ENCODE measurements at places on chromosomes 12 and 14.

- DNase-seq: no peak
Observed at GRCh38 chr12:63075376-63076060, 75.5 kb downstream of the AVPR1A start.

- no peak for DNase-seq
Observed at GRCh38 chr14:83173687-83174086, 1640.0 kb upstream of the SEL1L start.

DNA sequence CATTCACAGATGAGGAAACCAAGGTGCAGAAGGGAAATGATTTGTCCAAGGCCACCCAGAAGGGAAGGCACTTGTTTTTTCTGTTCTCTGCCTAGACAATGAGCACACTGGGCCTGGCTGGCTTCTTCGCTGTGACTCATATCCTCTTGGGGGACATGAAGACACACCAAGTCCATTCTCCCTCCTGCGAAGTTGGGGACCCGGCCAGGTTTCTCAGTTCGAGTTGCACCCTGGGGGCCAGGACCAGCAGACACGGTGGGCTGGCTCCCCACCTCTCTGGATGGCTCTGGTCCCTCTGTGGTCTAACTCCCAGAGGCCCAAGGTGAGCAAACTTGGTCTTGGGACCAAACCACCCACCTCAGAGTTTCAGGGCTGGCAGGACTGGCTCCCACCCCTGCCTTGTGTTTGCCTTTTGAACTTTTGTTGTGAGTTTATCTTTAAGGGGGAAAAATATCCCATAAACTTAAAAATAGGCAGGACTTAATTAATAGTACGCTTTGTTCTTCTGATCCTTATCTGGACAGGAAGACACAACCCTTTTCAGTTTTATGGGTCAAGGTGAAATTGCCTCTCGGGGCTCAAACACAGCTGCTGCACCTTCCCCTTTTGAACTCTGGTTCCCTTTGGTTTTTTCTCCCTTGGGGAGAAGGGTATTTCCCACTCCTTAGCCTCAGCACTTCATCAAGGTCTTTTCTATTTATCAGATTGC lies 9.0 kb upstream of the MLEC start:
- no peak for DNase-seq

DNA sequence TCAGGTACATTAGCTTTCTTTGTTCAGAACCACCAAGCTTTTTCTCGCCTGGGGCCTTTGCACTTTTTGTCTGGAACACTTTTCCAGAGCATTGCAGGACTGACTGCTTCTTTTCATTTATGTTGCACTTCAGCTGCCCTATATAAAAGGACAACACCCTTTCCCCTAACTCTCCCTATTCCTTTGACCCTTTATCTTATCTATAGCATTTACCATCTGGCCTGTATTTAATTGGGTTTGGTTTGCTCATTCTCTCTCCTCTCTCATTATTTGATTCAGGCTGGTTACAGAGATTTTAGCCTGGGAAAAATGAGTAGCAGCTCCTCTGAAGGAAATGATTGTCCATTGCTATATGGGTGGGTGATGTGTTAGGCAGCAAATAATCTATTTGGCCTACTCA lies 165.4 kb downstream of the KICS2 start:
- DNase-seq: no peak

DNA sequence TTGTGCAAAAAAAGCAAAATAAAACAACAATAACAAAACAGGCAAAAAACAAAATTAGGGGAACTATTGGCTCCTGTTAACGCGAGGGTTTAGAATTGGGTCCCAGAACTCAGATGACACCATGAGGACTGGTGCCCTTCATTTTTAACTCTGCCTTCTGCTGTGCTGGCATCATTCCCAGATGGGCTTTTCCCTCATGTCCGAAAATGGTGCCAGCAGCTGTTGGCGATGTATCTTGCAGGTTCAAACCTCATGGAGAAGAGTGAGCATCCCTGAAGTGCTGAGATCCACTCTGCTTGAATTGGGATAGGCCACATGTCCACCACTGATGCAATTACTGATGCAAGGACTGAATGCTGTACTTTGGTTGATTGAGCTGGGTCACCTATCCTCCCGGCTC lies 61.1 kb downstream of the MYRFL start:
- DNase-seq: no peak

DNA sequence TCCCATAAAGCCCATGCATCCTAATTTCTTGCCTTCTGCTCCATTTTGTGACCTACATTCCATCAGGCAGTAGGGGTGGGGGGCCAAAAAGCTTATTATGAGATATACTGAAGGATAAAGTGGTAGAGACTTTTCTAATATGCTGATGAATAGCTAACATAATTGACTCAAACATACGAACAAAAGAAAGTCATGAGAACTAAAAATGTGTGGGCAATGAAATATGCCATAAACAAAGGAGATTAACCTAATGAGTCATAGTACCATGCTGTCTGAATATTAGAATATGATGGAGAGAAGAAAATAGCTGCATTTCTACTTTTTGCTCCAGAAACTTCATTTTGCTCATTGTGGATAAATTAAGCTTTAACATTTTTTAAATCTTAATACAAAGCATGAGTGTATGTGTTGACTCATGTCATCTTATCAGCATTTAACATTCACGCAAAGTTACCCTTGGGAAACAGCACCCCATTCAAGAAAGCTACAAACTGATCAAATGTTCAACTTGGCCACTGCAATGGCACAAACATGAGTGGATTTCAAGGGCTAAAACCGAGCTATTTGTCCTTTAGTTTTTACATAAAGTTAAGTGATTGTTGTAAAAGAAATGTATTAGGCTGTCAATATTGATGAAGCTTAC lies 64.0 kb upstream of the DIO2 start:
- DNase-seq: no peak

DNA sequence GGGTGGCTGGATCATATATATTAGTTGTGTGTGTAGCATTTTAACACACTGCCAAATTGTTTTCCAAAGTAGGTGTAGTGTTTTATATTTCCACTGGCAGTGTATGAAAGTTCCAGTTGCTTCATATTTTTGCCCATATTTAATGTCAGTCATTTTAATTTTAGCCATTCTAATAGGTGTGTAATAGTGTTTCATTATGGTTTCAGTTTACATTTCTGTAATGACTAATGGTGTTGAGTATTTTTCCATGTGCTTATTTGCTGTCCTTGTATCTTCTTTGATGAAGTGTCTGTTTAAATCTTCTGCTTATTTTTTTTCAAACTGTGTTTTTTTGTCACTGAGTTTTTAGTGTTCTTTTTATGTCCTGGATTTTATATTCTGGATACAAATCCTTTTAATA lies 8.7 kb downstream of the TBC1D15 start:
- no peak for DNase-seq

DNA sequence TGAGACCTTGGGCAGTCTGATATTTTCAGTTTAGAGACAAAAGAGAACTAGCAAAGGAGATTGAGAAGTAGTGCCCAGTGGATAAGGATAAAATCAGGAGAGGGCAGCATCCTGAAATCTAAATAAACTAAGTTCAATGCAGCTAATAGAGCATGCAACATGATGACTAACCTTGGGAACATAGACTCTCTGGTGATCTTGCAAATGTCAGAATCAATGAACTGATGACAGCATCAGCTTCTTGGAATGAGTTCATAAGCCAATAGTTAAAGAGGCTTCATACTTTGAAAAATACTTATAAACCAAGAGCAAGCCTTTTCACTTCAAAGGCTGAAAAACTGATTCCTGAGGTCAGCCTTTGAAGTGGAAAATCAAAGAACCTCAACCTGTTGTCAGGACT lies 8.2 kb downstream of the TAS2R19 start:
- no peak for DNase-seq

- no peak for DNase-seq
Observed at GRCh38 chr12:52284562-52285171, 6.7 kb downstream of the KRT81 start.

DNA sequence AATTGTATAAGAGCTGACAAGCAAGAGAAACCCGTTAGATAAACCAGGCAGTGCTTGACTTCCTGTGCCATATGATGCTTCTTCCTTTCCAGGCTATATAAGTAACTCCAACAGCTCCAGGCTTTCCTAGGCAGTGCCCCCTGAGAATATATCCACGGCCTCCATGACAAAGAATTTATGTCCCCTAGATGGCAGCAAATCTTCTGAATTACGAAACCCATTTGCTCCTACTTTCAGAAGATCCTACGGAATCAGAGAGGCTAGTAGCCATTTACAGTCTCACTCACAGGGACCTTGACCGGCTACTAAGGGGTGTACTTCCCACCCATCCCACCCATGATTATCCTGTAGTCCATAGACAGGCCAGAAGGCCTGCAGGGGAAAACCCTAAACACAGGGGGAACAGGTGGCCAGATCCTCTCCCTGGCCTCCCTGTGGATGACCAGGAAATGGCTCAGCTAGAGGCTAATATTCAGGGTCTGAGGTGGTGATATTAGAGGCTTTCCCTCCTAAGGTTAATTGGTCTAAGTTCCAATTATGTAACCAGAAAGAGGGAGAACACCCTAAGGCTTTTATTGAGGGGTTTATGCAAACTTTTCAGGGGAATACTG lies 77.2 kb upstream of the DCD start:
- peak; percentile 6 for DNase-seq

DNA sequence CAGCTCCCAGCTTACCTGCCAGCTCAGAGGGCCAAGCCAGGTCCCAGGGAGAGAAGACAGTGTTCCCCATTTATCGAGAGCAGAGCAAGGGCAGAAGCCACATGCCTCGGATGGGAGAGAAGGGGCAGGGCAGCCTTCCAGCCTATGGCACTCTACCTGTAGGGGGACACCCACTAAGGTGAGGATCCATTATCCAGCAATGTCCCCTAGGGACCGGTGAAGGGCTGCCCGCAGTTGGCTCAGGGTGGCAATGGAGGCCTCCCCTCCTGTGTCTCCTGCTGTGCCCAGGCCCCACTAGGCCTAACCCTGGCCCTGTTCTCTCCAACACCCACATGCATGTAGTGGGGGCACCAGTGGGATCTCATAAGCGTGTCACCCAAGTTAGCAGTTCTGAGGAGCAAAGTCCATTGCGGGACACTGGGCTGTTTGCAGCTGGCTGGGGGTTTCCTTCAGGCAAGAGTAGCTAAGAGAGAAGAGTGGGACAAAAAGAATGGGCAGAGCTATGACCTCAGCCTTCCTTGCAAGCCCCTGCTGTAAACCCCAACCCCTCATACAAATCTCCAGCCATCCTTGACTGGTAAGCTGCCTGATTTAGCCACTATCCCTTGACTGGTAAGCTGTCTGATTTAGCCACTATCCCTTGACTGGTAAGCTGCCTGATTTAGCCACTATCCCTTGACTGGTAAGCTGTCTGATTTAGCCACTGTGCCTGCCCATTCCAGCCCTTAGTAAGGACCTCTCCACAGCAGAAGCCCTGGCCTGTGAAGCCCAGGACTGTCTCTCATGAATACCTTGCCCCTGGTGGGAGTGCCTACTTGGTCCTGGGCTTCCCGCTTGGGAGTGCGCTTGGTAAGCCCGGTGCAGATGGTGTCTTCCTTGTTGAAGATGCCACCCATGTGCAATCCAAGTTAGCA lies 5.2 kb upstream of the ASB2 start:
- no peak for DNase-seq

GRCh38 chr12:68481181-68481941 lies 129.3 kb upstream of the RAP1B start:
- no peak for DNase-seq

- DNase-seq: no peak
Observed at GRCh38 chr12:41850046-41850445, 294.6 kb downstream of the GXYLT1 start.

DNA sequence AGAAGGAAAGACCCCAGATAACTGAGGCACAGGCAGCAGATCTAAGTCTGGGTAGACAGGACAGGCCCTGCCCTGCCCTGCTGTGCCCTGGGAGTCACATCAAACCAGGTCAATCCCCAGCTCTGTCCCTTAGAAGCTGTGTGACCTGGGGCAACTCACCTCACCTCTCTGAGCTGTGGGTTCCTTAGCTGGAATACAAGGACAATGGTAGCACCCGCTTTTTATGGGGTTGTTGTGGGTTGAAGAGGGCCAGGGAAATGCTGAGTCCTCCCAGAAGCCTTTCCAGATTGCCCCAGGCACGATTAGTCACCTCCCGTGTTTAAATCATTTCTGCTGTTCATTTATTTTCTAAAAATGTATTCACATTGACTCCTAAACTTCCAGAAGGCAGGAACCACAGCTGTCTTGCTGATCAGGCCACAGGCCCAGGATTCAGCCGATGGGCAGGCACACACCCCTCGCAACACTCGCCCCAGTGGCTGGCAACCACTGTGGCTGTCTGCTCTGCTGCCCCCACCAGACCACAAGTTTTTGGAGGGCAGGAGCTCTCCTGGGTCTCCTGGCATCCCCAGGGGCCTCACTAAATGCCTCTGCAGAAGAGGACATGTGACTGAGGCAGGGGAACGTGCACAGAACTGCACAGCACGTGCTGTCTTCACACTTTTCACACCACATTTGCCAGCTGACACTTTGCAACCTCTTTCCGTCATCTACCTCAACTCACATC lies 3.0 kb downstream of the SELPLG start:
- DNase-seq: peak; percentile 30

DNA sequence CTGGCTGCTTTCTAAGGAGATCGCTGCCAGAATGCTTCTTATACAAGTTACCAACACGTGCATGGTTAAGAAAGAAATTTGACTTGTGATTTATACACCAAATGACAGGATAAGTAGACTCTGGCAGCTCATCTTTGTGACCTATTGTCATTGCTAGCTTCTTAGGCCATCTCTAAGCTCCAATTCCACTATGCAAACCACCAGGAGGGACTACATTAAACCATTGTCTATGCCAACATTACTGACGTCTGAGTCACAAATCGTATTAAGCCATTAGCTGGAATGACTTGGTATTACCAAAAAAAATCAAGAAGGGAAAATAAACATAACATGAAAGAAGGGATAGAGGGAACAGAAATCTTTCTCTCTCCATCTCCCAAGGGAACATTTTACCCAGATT lies 15.8 kb upstream of the VPS33A start:
- DNase-seq: no peak

- DNase-seq: no peak
Observed at GRCh38 chr14:98958048-98958631, 313.9 kb downstream of the BCL11B start.

DNA sequence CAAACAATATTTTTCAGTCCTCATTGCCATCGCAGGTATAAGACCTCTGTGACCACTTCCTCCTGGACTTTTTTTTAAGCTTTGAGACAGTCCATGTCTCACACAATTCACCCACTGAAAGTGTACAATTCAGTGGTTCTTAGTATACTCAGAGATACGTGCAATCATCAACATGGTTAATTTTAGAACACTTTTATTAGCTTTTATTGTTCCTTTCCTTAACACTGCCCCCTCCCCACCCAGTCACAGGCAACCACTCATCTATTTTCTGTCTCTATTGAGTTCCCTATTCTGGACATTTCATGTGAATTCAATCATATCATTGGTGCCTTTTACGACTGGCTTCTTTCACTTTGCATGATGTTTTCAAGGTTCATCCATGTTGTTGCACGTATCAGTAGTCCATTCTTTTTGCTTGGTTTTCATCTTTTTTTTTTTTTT lies 16.2 kb downstream of the NCKAP5L start:
- DNase-seq: no peak

DNA sequence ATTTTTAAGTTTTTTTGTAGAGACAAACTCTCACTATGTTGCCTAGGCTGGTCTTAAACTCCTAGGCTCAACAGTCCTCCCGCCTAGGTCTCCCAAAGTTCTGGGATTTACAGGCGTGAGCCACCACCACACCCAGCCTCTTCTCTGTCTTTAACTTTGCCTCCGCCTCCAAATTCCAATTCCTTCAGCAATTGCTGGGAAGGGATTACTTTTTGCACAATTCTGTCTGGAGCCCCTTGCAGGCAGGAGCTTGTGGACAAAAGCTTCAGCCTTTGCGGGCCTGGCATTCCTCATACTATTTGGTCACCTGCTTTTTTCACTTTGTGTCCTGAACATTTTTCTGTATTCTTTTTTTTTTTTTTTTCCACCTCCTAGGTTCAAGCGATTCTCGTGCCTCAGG lies 26.0 kb downstream of the SH2B3 start:
- no peak for DNase-seq

GRCh38 chr12:95497031-95497430 lies 23.1 kb downstream of the METAP2 start:
- no peak for DNase-seq

All from central memory CD4-positive, alpha-beta T cell (primary cell).